ENCODE measurements at places on chromosomes 12 and 14.

DNA sequence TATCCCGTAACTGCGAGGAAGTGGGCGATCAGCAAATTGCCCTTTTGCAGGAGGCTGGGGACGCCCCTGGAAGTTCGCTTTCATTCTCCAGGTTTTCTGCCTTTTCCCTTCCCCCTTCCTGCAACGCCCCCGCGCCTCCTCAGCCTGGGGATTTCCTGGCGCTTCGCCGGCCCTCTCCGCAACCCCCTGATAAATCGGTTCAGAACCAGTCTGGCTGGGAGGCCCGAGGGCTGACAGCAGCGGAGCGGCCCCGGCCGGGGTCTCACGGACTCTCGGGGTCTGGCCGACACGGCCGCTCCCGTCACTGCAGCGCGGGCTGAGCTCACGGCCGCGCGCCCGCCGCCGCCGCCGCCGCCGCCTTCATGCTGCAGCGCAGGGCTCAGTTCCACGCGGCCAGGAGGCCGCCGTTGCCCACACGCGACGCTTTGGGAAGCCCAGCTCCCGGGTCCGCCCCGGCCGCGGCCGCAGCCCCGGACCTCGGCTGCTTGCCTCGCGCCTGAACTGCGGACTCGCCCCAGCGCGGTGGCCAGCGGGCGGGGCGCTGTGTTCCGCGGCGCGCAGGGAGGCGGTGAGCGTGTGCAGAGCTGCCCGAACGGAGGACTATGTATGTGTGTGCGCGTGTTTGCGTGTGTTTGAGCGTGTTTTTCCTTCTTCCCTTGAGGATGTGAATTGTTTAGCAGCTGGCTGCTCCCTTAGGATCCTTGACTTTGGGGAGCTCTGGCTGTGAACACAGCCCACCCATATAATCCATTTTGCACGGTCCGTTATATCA is at the start of gene LRFN5:
Gene LRFN5 (plus strand): TSS at position 345 of the 772 bp plus-strand sequence.
- DNase-seq = peak; percentile 55

DNA sequence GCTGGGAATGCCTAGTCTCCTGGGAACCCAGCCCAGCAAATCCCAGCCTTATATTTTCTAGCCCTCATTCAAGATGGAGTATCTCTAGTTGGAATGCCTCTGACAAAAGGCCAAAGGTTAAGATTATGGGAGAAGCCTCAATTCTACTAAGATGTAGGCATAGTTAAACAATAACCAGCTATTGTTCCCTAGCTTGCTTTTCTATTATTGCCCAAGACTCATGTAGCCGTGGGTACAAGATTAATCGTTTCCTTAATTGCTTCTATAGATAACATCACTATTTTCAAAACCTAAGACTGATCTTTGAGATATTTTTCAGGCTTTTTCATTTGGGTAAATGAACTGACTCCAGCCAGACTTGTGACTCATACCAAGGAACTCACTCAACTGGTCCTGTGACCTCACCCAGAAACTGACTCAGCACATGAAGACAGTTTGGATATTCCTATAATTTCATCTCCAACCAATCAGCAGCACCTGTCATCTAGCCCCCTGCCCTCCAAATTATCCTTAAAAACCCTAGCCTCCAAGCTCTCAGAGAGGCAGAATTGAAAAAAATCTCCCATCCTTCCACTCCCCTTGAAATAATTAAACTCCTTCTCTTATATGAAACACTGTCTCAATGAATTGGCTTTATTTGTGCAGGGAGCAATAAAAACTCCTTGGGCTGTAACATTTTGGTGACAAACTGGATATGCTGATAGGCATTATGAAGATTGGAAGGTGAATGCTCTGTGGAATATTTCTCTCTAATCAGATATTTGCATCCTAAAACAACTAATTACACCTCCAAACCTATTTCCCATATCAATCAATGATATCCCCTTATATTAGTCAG is 589.0 kb downstream of the C12orf50 start:
- DNase-seq = peak; percentile 66

- no peak for DNase-seq
Observed at GRCh38 chr12:7128681-7129286, at the start of gene RBP5. TSS of gene RBP5 (minus strand) at chr12:7128889. CDS start at chr12:7128775, 114 bp downstream.

GRCh38 chr12:121110211-121110940 is 22.3 kb upstream of the P2RX7 start:
- DNase-seq = peak; percentile 73

DNA sequence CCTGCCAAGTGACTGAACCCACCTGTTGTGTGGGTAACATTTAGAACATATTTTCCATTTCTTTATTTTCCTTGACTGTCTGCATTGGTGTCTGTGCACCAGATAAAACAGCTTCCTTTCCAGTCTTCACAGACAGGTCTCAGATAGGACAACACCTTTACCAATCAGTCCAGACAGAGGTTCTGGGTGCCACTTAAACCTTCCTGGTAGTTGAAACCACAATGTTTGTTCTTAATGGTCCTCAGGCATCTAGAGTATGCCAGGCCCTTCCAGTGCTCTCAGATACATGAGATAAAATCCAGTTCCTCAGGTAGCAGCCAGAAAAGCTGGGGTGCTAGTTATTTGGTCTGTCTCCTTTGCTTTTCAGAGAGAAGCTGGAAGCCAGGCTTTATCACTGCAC is 7.0 kb upstream of the CLEC2D start:
- DNase-seq = no peak

DNA sequence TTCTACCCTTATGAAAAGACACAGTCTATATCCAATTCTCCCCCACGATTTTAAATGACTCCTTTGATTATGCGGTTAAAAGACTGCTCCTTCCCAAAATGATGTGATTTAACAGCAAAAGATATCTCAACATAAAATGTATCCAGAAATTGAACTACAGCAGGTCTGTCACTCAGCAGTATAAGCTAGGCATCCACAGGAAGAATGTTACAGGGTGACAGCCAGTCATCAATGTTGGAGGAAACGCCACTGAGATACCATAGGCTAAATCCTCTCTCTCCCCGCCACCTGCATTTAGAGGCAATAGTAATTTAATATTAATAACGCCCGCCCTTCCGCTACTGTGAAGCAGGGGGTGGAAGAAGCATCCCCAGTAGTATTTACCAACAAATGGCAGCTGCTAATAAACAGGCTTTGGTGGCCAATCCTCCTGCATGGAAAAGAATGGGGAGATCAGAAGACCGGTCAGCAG is 613 bp downstream of the RECQL start:
- DNase-seq = no peak

DNA sequence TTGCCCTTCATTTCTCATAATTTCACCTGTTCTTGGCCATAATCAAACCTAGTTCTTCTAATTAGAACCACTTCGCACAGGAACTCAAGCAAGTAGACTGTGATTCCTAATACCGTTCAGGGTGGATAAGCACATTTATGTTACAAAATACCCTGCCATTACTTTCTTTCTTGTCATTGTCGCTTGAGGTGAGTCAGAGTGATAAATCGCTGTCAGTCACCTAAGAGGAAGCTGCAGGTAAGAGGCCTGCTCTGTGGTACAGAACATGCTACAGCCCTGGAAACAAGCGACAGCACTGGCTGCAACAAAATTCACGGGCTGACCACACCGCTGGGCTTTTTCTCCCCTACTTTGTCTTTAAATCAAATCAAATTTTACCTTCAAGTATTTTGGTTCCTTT is 218.2 kb downstream of the ANO6 start:
- DNase-seq = no peak

- peak; percentile 14 for DNase-seq
Observed at GRCh38 chr14:74988131-74988530, 14.6 kb upstream of the EIF2B2 start.

- DNase-seq = no peak
Observed at GRCh38 chr14:43522191-43522590, 984.9 kb downstream of the FSCB start.

DNA sequence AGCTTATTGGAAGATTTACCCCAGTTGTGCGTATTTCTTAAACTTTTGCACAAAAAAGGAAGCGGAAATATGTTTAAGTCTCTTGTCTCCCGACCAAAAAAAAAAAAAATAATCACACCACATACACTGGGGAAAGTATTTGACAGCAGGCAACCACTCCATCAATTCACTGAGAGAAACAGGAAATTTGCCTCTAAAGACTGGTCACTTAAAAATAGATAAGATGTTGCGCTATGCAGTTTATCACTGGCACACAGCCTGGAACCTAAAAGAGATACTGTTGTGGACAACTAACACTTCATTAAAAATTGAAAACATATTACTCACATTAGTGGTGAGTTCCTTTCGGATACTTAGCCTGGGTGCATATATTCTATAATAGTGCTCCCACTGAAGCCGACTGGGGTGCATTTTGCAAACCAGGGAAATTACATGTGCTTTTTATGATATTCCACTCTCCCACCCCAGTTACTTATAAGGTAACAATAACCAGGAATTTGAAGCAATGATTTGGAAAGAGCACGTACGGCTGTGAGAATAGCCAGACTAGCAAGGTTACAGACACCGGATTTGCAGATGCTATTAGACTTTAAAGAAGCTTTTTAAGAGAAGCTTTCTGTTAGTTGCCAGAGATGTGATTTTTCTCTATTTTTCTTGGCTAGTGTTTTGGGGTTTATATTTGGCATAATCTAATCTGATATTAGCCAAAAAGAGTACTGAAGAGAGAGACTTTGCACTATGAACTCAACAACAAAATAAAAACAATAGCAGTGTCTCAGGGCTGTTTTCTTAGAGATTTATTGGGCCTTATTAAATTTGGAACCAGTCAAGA is 311.5 kb downstream of the NOVA1 start:
- DNase-seq = no peak

- DNase-seq = no peak
Observed at GRCh38 chr14:29821661-29822429, 105.8 kb downstream of the PRKD1 start.

- peak; percentile 57 for DNase-seq
Observed at GRCh38 chr12:71871116-71871515, 31.6 kb downstream of the TBC1D15 start.

GRCh38 chr14:45916340-45916953 is 663.4 kb upstream of the MIS18BP1 start:
- DNase-seq = no peak

DNA sequence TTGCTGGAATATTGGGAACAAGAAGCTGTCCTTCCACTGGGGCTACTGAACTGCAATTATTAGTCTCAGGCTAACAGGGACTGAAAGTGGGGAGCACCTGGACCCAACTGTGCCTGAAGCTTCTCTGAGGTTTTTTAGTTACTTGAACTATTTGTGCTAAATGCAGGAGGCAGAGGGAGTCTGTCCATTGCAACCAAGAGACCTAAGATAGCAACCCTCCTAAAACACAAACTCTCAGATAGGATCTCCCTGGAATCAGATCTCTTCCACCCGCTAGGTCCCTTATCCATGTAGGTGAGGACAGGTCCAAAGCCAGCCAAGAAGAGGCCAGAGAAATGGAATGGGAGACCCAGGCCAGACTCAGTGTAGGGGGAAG is 58.1 kb downstream of the NCOR2 start:
- no peak for DNase-seq

GRCh38 chr12:121297435-121297991 is 1.0 kb upstream of the CAMKK2 start:
- DNase-seq = peak; percentile 24

GRCh38 chr12:43252585-43252984 is 299.4 kb downstream of the ADAMTS20 start:
- no peak for DNase-seq

DNA sequence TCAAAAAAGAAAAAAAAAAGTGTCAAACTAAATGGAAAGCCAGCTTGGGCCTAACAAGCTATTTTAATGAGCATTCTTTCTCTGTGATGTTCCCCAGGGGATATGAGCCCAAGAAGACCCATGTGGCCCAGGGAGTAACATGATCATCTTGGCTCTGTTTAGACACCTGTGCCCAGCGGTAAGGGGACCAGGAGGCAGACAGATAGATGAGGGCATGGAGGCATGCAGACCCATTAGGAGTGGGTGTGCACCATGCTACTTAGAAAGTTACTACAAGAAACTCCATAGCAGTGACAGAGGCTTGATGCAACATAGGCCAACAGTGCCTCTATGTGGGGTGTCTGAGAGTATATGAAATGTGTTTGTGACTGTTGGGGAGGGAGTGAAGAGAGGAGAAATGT is 3.1 kb upstream of the CREBL2 start:
- DNase-seq = no peak

GRCh38 chr14:103735022-103735421 is 19.4 kb downstream of the ZFYVE21 start:
- no peak for DNase-seq

GRCh38 chr14:76328457-76329137 is 47.3 kb upstream of the ESRRB start:
- no peak for DNase-seq

DNA sequence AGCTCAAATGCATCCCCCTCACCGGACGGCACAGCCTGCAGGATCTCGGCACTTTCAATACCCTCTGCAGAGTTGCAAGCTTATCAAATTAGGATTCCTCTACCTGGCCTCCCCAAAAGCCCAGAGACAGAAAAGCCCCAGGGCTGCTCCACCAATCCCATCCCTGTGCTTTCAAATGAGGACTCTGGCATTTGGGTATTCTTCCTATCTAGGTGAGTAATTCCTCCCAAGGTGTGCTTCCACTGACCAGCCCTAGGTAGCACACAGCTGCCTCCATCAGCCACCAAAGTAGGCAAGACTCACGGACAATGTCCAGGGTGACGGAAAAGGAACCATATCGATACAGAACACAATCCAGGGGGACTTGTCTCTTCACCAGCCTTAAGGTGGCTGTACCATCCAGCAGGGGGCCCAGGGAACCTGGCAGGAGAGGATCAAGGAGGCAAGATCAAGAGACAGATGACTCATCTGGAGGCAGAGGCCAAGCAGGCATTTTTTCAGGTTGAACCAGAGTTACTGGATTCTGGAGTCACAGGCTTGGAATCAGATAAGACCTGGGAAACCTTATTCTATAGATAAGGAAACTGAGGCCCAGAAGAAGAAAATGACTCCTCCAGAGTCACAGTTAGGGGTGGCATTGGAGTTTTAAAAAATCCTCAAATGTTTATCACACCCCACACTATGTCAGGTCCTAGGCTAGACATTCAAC is 9.9 kb downstream of the PMEL start:
- no peak for DNase-seq

DNA sequence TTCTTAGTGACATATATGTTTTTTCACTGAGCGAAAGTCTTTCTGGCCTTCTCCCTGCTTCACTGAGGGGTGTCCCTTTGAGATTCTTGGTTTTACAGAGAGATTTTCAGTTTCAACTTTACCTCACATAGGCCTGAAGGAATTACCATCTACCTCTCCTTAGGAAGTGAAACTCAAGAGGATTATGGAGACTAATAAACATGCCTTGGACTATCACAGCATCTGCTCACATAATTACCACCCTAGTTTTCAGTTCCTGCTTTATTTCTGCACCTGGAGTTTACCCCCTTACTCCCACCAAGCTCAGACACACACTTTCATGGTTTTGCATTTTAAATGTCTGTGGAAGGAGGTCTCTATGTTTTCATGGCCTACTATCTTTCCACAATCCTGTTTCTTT is 118.3 kb upstream of the SCAF11 start:
- DNase-seq = no peak

DNA sequence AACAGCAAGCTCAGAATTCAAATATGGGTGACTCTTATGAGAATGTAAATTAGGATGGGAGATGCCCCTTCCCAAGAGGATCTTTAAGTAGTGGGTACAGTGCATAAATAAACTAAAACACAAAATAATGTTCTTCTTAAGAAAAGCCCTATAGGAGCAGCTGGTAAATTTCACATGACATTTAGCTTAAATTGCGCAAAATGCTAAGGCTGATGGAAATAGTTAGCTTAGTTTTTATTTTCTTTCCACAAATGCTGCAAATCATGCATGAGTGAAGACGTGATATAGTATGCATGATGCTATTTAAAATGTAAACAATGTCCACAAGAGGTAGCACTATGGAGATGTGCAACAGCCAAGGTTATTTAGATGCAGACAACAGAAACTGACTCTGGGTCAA is 328.1 kb downstream of the ATP23 start:
- DNase-seq = no peak

- DNase-seq = no peak
Observed at GRCh38 chr12:14923944-14924343, 14.4 kb downstream of the ERP27 start.

- DNase-seq = peak; percentile 8
Observed at GRCh38 chr14:92040431-92041051, 682 bp upstream of the TRIP11 start.

All from fibroblast of gingiva (primary cell).